ENCODE measurements at places on chromosomes 11 and 22.

- DNase-seq: no peak
Observed at GRCh38 chr11:8719211-8719649, 36.6 kb downstream of the RPL27A start.

DNA sequence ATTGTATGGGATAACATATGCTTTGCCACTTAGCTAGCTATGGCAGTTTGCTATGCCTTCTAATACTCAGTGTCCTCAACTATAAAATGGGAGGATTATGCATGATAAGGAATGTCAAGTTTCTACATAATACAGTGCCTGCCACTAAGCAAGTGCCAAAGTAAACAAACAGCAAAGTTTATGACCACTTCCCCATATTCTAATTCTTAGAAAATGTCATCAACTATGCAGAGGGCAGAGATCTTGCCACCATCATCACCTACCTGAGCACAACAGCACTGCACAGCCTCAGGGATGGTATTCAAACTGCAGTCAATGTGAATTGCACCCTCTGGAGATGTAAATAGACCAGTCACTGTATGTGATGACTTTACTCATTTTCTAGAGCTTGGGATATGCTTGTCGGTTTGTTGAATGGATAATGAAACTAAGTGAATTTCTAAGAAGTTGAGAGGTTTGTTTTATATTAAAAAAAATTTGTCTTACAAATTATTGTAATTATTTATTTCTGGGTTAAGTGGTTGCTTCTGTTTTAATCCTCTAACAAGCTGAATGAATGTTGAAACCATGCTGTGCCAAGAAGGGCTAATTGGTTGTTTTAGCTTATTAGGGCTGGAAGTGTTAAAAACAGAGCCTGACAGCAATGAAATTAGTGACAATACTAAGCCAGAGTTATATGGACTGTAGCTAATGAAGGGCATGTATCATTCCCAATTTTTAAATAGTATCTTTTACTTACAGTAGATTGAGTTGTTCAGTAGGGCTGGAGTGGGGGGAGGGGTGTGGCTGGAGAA is 398.4 kb downstream of the CNTN5 start:
- DNase-seq: no peak

- DNase-seq: no peak
Observed at GRCh38 chr11:72625691-72626413, 48.4 kb downstream of the PDE2A start.

DNA sequence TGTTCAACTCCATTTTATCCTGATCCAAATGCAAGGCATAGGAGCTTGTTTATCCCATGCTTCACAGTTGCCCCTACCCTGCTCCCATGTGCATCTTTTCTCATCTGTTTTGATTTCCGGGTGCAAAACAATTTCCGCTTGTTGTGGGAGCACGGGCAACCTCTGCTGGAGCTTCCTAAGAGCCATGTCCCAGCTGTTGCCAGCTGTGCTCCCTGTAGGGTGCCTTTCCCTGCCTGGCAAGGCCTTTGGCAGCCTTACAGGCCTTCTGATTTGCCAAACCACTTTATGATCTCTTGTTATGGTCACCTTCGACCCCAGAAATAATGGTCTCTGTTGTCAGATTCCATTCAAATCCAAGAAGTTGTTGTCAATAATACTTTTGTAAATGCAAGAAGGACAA is 1038.5 kb downstream of the OPCML start:
- peak; percentile 25 for DNase-seq

DNA sequence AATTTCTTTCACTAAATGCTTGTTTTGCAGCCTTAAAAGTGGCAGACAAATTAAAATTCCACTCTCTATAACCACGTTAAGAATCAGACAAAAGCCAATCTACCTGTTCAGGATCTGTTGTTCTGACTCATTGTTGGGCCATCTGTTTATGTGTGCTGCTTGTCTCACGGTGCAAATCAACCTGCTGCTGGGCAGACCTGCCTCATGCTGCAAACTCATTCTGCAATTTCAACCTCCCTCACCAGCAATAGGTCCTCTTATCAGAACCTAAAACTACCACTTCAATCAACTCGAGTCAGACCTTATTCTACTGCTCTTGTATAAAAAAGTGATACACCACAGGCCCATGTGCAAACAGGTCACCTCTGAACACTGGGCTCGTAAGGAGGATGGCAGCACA is 75.1 kb downstream of the LARGE2 start:
- DNase-seq: no peak

DNA sequence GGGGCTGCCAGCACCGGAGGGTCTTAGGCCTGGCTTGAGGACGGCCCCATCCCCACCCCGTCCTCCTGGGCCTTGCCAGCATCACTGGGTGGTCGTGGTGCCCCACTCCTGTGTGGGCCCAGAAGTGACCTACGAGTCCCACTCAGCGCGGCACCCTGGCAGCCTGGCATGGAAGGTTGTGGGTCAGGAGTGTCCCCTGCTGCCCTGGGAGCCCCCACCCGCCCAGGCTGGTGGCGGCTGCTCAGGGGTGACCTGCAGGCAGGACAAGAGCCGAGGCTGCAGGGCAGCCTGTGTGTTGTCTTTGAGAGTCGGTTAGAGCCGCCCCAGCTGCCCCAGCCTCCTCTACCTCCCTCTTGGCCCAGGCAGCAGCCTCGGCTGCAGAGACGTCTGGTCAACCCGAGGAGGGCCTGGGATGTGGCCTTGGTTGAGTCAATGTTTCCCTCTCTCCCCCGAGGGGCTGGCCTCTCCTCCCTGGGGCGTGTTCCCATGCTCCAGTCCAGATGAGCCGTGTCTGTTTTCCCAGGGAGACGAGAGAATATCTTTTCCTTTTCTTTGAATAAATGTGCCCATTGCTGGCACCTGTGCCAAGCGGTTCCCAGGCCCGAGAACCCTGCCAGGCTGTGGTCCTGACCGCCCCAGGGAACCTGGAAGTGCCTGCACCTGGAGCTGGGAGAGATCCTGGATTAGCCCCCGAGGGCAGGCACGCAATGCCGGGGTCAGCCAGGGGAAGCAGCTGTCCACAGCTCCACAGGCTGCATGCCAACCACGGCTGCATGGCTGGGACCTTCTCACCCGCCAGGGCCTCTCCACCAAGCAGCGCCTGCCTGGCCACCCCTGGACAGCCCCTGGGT is 35.7 kb upstream of the MUC5AC start:
- DNase-seq: no peak

DNA sequence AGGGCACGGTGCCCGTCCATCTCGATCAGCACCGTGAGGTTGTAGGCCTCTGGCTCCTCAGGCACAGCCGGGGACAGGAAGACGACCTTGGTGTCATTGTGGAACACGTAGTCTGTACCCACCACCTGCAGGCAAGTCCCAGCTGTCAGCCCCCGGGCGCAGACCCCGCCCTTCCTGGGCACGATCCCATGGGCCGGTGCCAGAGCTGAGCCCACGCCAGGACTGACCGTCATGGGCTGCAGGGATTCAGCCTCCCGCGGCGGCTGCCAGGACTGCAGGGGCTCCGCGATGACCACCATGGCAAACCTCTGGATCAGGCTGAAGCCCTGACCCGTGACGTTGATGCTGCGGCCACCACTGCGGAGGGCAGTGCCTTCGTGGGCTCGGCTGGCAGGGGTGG is 11.8 kb upstream of the MAPK11 start:
- DNase-seq: no peak

DNA sequence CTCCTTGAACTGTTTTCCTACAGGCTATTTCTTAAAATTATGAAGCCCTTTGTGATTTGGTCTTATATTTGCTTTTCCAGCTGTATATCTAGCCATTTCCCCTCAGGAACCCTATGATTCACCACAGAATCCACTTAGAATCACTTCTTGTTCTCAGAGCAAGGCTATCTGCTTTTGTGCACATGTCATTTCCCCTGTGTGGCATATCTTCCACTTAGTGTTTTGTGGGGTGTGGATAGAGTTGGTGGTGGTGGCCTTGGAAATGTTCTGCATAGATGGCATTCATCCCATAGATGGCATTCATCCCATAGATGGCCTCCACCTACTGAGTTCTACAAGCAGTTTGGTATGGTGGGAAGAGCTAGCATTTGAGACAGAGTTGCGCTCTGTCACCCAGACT is 44.7 kb downstream of the SWAP70 start:
- no peak for DNase-seq

- DNase-seq: peak; percentile 85
Observed at GRCh38 chr11:121321614-121322243, 29.2 kb downstream of the SC5D start.

Measured in NCI-H1092 treated with DMSO at 0.1 percent for 48 hours (cell line).